ENCODE measurements at places on chromosomes 2 and 18.
A peak's percentile ranks its signal among the peaks of the same experiment; 100 is the strongest.

GRCh38 chr2:30315391-30316063 is 84.2 kb downstream of the LBH start:
- peak; percentile 43 for DNase-seq

DNA sequence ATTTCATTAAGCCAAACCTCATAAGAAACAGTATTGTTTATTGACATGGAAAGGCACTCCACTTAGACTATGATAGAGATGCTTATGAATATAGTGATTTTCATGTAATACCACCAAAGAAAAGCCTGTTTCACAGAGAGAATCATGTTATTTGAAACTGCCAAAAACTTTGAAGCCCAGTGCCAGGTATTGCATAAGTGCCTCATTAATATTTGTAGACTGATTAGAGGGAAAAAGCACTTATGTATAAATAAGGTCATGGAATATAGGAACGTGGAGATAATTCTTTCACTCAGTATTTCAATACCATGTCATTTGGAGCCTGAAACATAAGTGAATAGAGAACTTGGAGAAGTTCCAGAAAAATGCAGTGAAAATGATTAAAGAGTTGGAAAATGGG is 162.6 kb upstream of the CRIM1 start:
- DNase-seq = no peak

GRCh38 chr2:129627437-129627836 is 352.0 kb upstream of the RAB6C start:
- no peak for DNase-seq

DNA sequence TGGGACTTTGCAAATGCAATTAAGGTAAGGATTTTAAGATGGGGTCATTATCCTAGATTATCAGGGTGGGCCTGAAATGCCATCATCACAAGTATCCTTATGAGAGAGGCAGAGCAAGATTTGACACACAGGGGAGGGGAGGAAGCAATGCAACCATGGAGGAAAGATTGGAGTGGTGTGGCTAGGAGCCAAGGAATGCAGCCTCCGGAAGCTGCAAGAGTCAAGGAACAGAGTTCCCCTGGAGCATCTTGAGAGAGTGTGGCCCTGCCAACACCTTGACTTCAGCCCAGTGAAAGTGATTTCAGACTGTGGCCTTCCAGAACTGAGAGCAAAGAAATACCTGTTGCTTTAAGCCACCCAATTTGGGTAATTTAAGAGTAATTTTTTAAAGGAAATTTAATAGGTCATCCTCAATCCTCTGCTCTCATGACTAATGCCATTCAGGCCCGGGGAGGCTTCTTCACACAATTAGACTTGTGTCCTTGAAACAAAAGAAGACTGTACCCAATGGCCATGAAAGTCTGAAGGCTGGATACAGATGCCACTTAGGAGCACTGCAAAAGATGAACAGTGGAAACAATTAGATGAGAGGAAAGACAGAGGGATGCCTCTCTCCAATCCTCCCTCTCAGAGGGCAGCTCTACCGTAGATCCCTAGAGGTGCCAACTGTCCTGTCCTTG is 250.3 kb upstream of the ID2 start:
- DNase-seq = no peak

GRCh38 chr2:10977003-10977402 is 65.3 kb downstream of the KCNF1 start:
- DNase-seq = no peak

DNA sequence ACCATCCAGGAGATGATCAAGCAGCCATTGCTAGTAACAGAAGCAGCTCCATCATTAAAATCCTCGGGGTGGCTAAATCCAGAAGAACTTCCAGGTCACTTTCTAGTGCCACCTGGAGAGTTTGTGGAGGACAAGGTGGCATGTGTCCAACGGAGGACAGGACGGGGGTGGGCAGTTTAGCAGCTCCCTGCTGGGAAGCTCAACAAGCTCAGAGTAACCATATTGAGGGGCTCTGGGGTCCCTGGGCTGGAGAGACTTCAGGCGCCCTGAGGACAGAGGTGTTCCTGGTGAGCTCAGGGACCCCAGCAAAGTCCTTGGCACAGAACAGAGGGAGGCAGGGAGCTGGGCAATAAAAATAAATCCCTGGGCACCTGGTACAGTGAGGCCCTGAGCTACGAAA is 140.0 kb upstream of the FHL2 start:
- no peak for DNase-seq

All from central memory CD4-positive, alpha-beta T cell (primary cell).